ENCODE measurements at places on chromosomes 5 and 9. TPM values are rescaled to one million over a fixed set of nuclear protein-coding genes. Genes with fewer than 3 reads are reported as not detected.

GRCh38 chr9:131500939-131501541 is 1.7 kb upstream of the POMT1 start:
- DNase-seq, result peak; percentile 90

DNA sequence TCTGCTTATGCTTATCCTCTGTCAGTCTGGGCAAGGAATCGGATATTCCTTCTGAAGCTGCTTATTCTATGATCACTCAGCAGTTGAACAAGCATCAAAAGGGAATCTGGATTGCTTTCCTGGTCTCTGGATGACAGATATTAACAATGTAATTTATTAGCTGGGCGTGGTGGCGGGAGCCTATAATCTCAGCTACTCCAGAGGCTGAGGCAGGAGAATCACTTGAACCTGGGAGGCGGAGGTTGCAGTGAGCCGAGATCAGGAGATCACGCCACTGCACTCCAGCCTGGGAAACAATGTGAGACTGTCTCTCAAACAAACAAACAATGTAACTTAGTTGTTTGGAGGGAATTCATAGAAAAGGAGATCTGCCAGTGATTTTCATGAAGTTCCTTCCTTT is 45.4 kb downstream of the DMRT1 start:
- DNase-seq, result no peak

Gene ARID3C
- not detected for total RNA-seq

Gene SNCAIP
- total RNA-seq, result under 0.01 TPM

DNA sequence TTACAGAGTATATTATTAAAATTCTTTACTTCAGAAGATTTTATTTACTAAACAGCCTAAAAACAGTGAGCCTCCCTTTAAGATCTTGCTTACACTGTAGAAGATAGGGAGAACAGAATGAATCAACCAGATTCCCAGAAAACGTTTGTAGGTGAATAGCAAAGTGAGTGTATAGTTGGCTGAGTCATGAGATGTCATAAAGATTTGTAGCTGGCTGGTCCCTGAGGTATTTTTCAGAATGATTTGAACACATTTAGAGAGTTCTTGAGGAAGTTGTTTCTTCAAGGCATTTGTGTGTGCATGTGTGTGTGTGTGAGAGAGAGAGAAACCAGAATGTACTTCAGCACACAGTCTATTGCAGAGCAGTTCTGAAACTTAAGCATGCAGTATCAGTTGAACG is 159.4 kb upstream of the PRR16 start:
- peak; percentile 77 for DNase-seq

DNA sequence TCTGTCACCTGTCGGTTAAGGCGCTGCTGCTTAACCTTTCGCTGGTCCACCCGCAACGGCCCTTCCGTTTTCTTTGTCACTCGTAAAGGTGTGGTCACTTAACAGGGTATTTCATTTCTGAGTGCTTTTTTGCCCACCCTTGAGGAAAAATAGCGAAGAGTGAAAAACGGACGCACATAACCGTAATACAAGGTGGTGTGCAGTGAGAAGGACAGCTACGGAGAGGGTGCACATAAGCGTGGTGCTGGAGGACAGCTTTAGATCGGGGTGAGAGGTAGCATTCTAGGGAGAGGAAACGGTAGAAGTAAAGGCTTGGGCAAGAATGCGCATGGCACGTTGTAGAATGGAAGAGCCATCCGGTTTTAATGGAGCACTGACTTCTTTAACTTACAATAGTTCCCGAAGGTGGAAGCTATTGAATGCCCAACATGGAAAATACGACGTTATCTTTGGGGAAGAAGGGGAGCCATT is 761 bp downstream of the CCT5 start:
- peak; percentile 34 for DNase-seq

Gene HAVCR1
- not detected for total RNA-seq

- DNase-seq, result peak; percentile 73
Measured at GRCh38 chr9:4235871-4236804, 63.7 kb downstream of the GLIS3 start.

Gene ZFP2
- 1.0 TPM for total RNA-seq

DNA sequence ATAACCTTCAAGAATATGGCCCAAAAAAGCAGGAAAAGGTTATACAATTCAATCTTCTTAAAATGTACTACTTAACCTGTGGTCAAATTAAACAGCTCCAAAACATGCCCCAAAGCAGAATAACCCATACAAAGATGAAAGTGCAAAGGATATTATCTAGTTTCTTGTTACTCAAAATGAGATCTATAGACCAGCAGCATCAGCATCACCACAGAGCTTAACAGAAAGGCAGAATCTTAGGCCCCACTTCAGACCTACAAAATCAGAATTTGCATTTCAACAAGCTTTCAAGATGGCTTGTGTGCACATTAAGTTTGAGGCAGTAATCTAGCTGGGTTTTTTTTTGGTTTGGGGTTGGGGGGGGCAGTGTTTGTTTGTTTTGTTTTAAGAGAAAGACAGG is 54.0 kb downstream of the SCAI start:
- DNase-seq, result no peak

Gene ACSL6
- total RNA-seq, result 0.33 TPM
